Type B pancreatic cell (in vitro differentiated cells): ENCODE measurements at places on chromosomes 5 and 9. TPM values are rescaled to one million over a fixed set of nuclear protein-coding genes. Genes with fewer than 3 reads are reported as not detected.
A peak's percentile ranks its signal among the peaks of the same experiment; 100 is the strongest.

OBP2B gene
- not detected in 2 replicates for total RNA-seq

ORM2 gene
- total RNA-seq, result not detected in 2 replicates

GRCh38 chr9:88224938-88225337 lies 86.7 kb upstream of the SPATA31C2 start:
- no peak overlapping the region for H3K27ac ChIP-seq
- H3K36me3 ChIP-seq, result no peaks in the 10 kb centered on the region
- no peaks in the 10 kb centered on the region for H3K27me3 ChIP-seq
- H3K4me3 ChIP-seq, result no peak overlapping the region
- peaks cover 8% of the 10 kb centered on the region for H3K4me1 ChIP-seq

- H3K4me1 ChIP-seq, result no peaks in the 10 kb centered on the region
- H3K27ac ChIP-seq, result no peak overlapping the region
- no peak overlapping the region for H3K4me3 ChIP-seq
These were observed 439.9 kb upstream of the KLF4 start for GRCh38 chr9:107929443-107929842.

- peak within 1 kb of the TSS; percentile 95 for H3K4me3 ChIP-seq
- H3K36me3 ChIP-seq, result peaks cover 18% of the 10 kb centered on the region
- no peaks in the 10 kb centered on the region for H3K27me3 ChIP-seq
- H3K27ac ChIP-seq, result peak within 1 kb of the TSS; percentile 86
- DNase-seq, result peak; percentile 87
These were observed at the start of the genes DHFR and MSH3 for GRCh38 chr5:80654391-80655230. Gene DHFR, minus strand, starts transcription at chr5:80654983. Its CDS starts 494 bp downstream, at chr5:80654489. Gene MSH3, plus strand, starts transcription at chr5:80654652. Its CDS starts 76 bp downstream, at chr5:80654728.

DNA sequence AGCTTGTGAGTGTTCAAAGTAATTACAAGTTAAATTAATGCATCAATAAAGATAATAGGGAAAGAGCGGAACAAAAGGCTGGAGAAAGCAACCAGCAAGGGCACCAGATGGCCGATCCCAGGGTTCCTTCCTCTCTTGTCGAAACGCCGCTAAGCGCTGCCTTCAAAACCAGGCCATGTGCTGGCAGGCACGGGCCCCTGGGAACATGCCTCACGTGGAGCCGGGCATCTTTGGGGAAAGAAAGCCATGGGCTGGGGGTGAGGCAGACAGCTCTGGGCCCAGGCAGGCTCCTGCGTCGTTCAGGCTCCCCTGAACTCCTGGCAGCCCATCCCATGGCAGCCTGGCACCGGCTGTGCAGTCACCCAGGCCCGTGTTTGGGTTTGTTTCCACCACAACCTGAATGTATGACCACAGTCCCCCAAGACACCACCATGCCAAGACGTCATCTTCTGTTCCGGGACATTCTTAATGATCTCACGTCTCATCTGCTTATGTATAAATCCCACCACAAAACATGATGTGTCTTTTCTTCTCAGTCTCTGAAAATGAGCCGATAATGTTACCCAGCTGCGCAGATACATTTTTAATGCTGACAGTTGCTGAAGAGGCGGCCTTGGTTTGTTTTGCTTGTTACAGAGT lies 110.4 kb upstream of the SARDH start:
- DNase-seq, result no peak
- H3K27ac ChIP-seq, result no peak overlapping the region

DNA sequence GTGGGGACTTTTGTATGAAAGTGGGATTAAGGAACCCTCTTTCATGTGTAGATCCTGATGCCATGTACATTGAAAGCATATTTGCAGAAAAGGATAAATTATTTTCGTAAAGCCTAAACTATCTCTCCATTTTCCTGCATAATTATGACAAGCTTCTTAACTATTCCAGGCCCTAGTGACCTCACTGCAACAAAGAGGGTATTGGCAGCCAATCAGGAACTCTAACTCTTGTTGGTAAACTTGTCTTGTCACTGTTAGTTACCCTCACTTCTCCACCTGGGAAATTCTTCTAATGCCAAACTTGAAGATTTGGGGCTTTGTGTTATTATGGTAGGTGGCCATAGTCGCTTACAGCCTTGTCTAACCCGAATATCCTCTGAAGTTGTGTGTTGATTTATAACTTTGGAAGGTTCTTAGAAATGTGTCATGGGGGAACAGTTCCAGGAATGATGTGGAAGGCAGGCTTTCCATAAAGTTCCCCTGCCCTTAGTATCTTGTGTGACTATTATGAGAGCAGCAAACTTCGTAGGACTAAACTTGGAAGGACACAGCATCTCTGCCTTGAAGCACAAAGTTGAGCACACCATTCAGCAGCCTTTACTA lies 52.5 kb downstream of the IQGAP2 start:
- H3K4me3 ChIP-seq, result no peak overlapping the region
- no peak for DNase-seq
- H3K4me1 ChIP-seq, result peaks cover 18% of the 10 kb centered on the region
- no peak overlapping the region for H3K27ac ChIP-seq

DNA sequence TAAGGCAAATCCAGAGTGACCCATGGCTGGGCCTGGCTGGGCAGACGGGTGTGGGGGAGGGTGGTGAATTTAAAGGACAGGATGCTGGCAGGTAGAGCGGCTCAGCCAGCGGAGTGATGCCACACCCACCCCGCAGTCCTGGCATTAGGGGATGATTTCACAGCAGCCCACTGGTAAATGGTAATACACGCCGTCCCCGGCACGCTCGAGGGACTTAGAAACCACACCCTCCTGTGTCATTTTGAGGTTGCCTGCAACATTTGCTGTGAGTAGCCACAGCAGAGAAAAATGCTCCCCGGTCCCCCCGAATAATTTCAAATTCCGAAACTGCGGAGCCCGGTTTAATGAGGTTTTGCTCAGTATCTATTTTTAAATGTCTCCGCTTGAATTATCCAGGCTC lies 71.3 kb upstream of the FCN2 start:
- DNase-seq, result no peak
- no peak overlapping the region for H3K4me3 ChIP-seq
- H3K27me3 ChIP-seq, result peaks cover 4% of the 10 kb centered on the region
- peaks cover 13% of the 10 kb centered on the region for H3K4me1 ChIP-seq
- H3K36me3 ChIP-seq, result no peaks in the 10 kb centered on the region
- H3K27ac ChIP-seq, result no peak overlapping the region

DNA sequence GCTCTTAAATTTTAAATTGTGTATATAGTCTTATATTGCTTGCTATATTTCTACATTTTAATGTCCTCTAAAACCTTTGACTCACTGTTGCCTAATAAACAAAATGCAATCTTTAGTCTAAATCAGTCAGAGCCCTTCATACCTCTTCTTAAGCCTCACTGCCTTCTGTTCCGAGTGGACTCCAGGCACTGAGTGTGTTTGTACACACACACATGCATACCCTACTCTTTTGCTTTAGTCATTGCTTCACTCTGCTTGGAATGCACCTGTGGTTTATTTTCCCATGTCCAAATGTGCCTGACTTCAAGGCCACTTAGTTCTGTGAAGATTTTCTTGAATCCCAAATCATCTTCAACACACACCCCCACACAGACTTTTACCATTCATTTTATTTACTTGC lies 60.9 kb downstream of the SLC12A2 start:
- no peaks in the 10 kb centered on the region for H3K4me1 ChIP-seq
- H3K4me3 ChIP-seq, result no peak overlapping the region
- H3K27me3 ChIP-seq, result no peaks in the 10 kb centered on the region
- peaks cover 23% of the 10 kb centered on the region for H3K36me3 ChIP-seq

DNA sequence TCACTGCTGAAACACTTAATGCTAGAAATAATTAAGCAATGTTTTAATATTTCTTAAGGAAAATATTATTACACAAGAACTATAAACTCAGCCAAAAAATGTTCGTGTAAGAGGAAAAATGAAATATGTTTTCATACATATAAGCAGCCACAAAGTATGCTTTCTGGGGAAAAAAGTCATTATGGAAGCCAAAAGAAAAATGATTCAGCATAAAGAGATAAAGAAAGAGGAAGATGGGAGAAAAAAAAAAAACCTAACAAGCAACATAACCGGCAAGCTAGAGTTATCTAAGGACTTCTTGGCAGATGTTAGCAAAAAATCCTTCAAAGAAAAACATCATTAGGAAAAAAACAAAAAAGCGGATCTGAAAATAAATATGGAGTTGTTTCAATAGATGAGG lies 179.1 kb downstream of the MUSK start:
- no peak overlapping the region for H3K4me3 ChIP-seq
- peaks cover 6% of the 10 kb centered on the region for H3K27me3 ChIP-seq
- H3K27ac ChIP-seq, result no peak overlapping the region
- H3K4me1 ChIP-seq, result peaks cover 10% of the 10 kb centered on the region

- no peak overlapping the region for H3K4me3 ChIP-seq
- H3K4me1 ChIP-seq, result no peaks in the 10 kb centered on the region
- no peak overlapping the region for H3K27ac ChIP-seq
- H3K36me3 ChIP-seq, result no peaks in the 10 kb centered on the region
- peaks cover 8% of the 10 kb centered on the region for H3K27me3 ChIP-seq
These were observed 40.6 kb upstream of the ZNG1F start for GRCh38 chr9:41229408-41230401.

DNA sequence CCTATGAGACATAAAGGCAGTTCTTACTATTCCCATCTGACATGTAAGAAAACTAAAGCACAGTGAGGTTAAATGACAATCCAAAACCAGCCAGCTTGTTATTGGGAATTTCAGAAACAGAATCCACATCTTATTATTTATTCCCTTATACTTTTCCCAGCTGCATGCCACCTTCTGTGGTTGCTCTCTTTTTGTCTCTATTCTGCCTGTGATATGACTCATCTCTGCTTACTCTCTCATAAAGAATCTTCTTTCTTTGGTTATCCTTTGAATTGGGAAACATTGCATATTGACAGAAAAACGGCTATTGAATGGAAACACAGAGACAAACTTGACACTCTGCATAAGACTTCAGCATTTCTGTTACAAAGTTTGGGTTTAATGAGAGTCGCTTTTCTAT lies 183.2 kb downstream of the TLR4 start:
- H3K4me3 ChIP-seq, result no peak overlapping the region
- no peaks in the 10 kb centered on the region for H3K36me3 ChIP-seq
- no peak for DNase-seq
- no peak overlapping the region for H3K27ac ChIP-seq
- H3K4me1 ChIP-seq, result no peaks in the 10 kb centered on the region
- no peaks in the 10 kb centered on the region for H3K27me3 ChIP-seq

GARIN3 gene
- total RNA-seq, result not detected in 2 replicates

GSN gene
- total RNA-seq, result 80.0 and 159 TPM in 2 replicates

SPATA31A3 gene
- total RNA-seq, result not detected in 2 replicates

DNA sequence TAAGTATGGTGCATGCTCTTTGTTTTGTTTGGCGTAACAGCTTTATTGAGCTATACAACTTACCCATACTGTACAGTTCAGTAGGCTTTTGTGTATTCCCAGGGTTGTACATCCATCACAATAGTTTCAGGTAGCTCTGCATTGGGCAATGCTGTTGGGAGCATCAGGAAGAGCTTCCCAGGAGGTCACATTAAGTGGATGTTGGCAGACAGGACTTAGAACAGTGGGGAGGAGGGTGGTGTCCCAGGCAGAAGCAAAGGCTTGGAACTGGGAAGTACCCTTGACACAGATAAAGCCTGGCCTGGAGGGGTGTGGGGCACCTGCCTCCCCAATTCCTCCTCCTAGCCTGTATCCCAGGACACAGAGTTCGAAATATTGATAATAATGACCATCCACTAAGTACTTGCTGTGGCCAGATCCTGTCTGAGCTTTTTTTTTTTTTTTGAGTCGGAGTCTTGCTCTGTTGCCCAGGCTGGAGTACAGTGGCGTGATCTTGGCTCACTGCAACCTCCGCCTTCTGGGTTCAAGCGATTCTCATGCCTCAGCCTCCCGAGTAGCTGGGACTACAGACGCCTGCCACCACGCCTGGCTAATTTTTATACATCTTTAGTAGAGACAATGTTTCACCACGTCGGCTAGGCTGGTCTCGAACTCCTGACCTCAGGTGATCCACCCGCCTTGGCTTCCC lies 1.3 kb downstream of the BBLN start:
- H3K27ac ChIP-seq, result peak overlapping the region; percentile 33
- DNase-seq, result no peak
- H3K36me3 ChIP-seq, result peaks cover 6% of the 10 kb centered on the region
- H3K4me3 ChIP-seq, result peak overlapping the region; percentile 87

RAB24 gene
- total RNA-seq, result 42.6 and 46.2 TPM in 2 replicates

CENPK gene
- 17.6 and 36.9 TPM in 2 replicates for total RNA-seq

FAXDC2 gene
- 9.3 and 24.9 TPM in 2 replicates for total RNA-seq

GRCh38 chr9:9747787-9748186 lies 865.0 kb downstream of the PTPRD start:
- H3K27ac ChIP-seq, result no peak overlapping the region
- H3K36me3 ChIP-seq, result no peaks in the 10 kb centered on the region
- no peak for DNase-seq
- peaks cover 13% of the 10 kb centered on the region for H3K4me1 ChIP-seq
- no peak overlapping the region for H3K4me3 ChIP-seq

OGN gene
- 2.8 TPM in 1 of 2 replicates, not detected in the other for total RNA-seq

DNA sequence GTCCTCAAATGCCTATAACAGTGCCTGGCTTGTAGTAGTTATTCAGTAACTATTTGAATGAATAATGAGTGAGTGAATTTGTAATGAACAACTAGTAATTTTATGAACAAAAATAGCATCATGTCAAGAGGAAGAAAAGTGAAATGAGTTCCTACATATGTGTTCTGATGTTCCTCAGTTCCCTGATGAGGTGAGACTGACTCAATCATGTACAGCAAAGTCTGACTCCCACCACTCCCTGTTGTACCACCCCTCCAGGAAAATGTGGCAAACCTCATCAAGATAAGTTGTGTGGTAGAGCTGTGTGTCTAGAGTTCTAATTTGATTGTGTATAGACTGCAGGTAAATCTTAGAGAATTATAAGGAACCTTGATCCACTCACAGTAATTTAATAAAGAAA lies 201.6 kb downstream of the GOLPH3 start:
- H3K27me3 ChIP-seq, result no peaks in the 10 kb centered on the region
- H3K4me1 ChIP-seq, result no peaks in the 10 kb centered on the region

CDKN2B gene
- 18.4 and 64.0 TPM in 2 replicates for total RNA-seq

SMIM33 gene
- total RNA-seq, result not detected in 2 replicates

- H3K27me3 ChIP-seq, result no peaks in the 10 kb centered on the region
- H3K4me3 ChIP-seq, result no peak overlapping the region
- no peaks in the 10 kb centered on the region for H3K36me3 ChIP-seq
- no peak for DNase-seq
- no peak overlapping the region for H3K27ac ChIP-seq
These were observed 49.9 kb upstream of the JAK2 start for GRCh38 chr9:4935001-4935672.

ACTBL2 gene
- not detected in 2 replicates for total RNA-seq
